ENCODE measurements at places on chromosomes 4 and X.
A peak's percentile ranks its signal among the peaks of the same experiment; 100 is the strongest.

DNA sequence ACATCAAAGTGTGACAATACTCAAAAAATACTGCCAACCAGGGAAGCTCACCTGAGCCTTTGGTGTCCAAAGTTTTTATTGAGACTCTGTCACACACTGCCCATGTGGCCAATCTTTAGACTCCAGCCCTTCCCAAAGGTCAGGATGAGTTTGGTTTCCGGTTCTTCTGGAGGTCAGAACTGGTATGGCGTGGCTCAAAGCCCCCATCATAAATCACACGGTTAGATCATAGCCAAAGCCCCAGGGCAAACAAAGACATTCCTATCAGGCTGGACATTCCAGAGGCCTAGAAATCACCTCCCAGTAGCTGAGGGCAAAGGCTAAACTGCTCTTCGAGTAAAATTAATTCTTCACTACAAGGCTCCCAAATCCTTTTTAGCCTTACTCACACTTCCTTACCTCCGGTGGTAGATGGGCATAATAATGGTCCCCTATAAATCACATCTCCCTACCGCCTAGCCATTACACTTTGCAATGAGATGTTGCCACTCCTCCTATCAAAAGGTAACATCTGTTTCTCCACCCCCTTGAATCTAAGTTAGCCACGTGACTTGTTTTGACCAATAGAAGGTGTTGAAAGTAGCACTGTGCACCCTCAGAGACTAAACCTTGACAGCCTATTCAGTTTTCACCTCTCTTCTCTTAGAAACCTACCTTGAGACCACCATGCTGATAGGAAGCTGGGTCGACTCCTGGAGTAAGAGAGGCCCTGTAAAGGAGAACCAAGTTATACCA is 137.8 kb upstream of the DUSP21 start:
- DNase-seq, result peak; percentile 1

- no peak for DNase-seq
Measured at GRCh38 chr4:1400831-1401408, 5.3 kb downstream of the NKX1-1 start.

DNA sequence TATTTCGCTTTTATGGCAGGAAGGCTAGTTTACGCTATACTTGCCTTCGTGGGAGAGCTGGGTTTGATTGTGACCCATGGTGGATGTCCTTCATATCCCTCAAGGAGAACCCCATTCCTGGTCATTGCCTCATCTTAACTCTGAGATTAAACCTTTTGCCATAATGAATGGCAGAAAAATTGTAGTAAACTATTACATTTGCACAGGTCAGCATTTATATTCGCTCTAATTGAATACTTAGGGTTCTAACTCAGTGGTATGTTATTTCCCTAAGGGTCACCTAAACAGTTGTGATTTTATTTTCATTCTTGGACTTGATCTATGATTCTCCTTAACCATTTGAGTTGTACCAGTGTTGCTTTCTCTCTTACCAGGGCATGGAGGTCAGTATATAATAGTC is 13.4 kb downstream of the PDK3 start:
- no peak for DNase-seq

GRCh38 chr4:7894098-7894676 is 45.5 kb downstream of the AFAP1 start:
- no peak for DNase-seq

DNA sequence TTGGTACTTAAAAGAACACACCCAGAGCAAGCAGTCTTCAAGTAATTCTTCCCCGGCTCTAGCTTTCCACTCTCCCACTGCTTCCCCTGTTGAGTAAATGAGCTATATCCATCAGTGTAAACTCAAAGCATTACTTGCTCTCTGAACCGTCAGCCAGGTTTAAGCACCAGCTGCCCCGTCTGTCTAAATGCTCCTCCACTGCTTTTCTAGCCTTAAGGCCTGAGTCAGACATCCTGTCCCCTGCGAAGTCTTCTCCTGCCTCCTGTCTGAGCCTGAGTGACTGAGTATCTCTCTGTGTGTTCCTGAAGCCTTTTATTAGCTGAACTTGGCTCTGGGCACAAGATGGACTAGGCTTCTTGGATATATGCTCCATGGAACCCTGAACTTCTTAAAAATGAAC is 205.1 kb downstream of the STK32B start:
- no peak for DNase-seq

DNA sequence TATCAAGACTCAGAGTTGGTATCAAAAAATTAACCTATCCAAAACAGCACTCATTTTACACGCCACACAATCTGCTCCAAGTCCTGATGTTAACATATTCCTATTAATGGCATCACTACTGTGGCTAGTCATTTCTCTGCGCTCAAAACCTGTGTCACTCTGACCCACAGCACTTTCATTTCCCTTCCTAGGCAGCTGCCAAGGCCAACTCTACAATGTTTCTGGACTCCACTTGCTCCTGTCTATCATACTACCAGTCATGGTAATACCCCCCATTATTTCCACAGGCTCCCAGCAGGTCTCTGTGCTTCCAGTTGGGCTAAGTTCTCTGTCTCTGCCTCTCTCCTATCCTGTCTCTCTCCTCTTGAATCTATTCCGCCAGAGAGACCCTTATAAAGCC is 323.6 kb downstream of the NR3C2 start:
- DNase-seq, result no peak

GRCh38 chr4:56186808-56187523 is 200.3 kb downstream of the AASDH start:
- no peak for DNase-seq

- DNase-seq, result no peak
Measured at GRCh38 chr4:134627366-134627765, 425.8 kb upstream of the PABPC4L start.
